ENCODE measurements at places on chromosomes 3 and 15.

GRCh38 chr3:37520907-37521341 lies 340.8 kb upstream of the CTDSPL start:
- DNase-seq, result no peak

- no peak for DNase-seq
Observed at GRCh38 chr3:137103739-137104138, 146.0 kb downstream of the IL20RB start.

- no peak for DNase-seq
Observed at GRCh38 chr3:153180860-153181372, 18.9 kb downstream of the RAP2B start.

- DNase-seq, result no peak
Observed at GRCh38 chr15:25829073-25829472, 34.1 kb downstream of the ATP10A start.
